ENCODE measurements at places on chromosomes 6 and 20.

DNA sequence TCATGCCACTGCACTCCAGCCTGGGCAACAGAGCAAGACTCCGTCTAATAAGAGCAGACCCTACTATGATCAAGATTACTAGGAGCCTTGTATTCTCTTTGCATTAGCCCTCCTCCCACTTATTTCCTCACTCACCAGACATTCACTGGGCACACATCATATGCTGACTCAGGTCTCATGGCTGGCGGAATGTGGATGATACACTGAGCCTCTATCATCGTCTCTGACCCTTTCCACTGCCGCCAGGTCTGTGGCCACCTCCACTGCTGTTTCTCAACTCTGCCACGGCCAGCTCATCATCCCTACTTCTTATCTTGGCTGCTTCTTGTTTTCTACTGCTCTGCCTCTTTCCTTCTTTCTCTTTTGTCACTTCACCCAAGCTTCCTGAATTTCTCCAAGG lies 161.0 kb downstream of the BACH2 start:
- DNase-seq = peak; percentile 49

GRCh38 chr6:128899341-128900050 lies 16.6 kb downstream of the LAMA2 start:
- DNase-seq = no peak

- DNase-seq = peak; percentile 67
These were observed 60.4 kb downstream of the SRC start for GRCh38 chr20:37406010-37406998.

- peak; percentile 92 for DNase-seq
These were observed 15.6 kb downstream of the ARHGAP40 start for GRCh38 chr20:38617011-38617829.

DNA sequence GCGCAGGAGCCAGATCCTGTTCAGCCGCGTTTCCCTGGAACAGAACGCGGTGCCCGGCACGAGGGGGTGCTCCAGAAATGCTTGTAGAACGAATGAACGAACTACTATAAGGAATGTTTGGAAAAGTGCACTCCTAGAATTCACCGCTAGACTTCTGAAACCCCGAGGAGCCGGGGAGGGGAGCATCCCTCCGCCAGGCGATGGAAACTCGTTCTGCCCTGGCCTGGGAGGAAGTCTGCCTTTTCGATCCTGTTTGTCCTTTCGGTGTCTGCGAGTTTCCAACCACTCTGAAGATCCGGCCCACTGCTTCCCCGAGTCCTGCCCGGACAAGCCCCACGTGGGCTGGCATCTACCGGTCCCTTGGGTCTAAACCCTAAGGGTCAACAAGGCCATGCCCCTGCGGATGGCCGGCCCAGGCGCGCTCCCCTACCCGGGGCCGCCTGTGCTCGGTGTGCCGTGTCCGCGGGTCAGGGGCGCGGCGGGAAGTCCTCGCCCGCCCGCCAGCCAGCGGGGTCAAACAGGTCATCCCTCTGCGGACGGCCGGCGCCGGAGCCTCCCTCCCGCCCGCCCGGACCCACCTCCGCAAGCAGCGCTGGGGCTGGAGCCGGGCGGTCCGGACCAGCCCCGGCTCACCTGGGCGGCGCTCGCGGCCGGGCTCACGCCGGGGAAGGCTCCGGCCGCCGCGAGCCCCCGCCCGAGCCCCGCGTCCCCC lies 526 bp downstream of the SULF2 start:
- DNase-seq = peak; percentile 42

- DNase-seq = no peak
These were observed 155.0 kb upstream of the SUPT3H start for GRCh38 chr6:45532721-45533210.

- no peak for DNase-seq
These were observed 95.3 kb downstream of the OR2B2 start for GRCh38 chr6:27816906-27817305.

DNA sequence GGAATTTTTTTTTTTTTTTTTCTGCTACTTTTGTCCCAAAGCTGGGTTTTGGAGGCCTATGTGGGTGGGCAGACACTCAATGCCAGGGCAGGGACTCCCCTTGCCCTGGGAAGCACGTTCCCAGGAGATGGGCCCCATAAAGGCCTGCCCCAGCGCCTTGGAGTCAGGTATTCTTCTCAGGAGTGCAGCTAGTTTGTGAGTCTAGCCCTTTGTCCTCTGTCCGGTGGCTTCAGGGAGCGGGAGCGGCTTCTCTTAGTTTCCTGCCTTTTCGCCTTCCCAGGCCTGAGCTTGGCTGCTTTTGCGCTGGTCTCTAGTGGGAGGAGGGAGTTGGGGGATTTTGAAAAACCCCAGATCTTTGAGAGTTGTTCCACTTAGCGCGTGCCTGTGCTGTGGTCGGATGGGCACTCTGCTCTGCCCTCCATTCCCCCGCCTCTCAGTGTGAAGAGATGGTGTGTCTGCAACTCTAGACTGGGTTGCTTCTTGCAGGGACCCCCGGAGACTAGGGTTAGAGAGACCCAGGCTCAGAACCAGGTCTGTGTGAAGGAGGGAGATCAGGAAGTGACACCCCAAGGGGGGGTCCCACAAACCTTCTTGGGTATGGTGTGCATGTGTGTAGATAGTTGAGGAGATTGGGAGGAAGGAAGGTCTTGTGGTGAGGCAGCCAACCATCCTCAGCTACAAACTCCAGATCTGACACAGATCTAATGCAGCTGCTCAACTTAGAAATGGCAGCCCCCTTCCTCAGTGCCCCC lies 1.3 kb downstream of the PLCG1 start:
- DNase-seq = peak; percentile 57

DNA sequence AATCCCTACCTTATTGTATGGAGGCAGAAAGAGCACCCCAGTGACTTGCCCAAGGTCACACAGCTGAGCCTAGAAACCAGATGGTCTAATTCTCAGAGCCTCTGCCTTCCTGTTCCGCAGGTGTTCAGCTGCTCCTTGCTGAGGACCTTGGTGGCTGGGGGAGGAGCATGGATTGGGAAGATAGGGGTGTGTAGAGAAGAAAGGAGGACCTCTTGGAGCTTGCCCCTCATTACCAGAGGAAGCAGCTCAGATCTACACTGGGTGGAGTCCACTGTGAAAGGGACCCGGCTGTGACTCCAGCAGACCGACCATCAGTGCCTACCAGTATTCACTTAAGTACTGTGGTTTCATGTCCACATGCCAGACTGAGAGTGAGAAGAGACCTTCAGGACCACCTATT lies 15.2 kb downstream of the FOXP4 start:
- DNase-seq = no peak

- DNase-seq = no peak
These were observed 6.0 kb upstream of the CPNE5 start for GRCh38 chr6:36845233-36845632.

GRCh38 chr6:33050014-33050810 lies 23.2 kb downstream of the HLA-DPA1 start:
- no peak for DNase-seq

GRCh38 chr6:4880363-4880762 lies 104.2 kb downstream of the CDYL start:
- DNase-seq = no peak

DNA sequence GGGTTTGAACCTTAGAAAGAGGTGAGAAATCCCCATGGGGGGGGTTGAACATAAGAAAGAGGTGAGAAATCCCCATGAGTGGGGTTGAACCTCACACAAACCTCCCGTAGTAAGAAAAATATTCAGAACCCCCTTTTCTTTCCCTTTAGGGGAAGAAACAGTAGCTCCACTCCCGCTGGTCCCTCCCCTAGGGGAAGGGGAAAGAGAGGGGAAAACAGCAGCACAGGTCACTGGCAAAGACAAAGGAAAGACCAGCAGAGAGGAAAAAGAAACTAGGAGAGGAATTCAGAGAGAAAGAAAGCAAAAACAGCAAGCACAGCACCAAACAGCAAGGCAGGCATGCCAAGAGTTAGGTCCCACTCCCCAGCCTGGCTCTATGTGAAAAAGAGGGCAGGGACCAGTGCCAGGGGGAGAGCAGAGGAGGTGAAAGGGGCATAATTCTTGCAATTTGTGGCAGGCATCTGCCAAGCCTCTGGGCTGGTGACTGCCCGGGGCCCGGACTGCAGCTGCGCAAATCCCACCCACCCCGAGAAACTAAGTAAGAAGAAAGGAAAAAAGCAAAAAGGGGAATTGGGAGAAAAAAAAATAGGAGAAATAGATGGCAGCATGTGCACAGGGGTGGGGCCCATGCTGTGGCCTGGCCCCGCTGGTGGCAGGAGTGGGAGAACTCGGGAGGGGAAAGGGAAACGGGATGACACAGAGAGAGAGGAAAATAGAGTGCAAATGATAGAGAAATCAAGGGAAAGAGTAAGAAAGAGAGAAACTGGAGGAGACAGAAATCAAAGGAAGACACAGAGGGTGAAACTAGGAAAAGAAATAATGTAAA lies 15.1 kb upstream of the GOPC start:
- no peak for DNase-seq

GRCh38 chr6:103872233-103872632 lies 987.5 kb downstream of the HACE1 start:
- no peak for DNase-seq

DNA sequence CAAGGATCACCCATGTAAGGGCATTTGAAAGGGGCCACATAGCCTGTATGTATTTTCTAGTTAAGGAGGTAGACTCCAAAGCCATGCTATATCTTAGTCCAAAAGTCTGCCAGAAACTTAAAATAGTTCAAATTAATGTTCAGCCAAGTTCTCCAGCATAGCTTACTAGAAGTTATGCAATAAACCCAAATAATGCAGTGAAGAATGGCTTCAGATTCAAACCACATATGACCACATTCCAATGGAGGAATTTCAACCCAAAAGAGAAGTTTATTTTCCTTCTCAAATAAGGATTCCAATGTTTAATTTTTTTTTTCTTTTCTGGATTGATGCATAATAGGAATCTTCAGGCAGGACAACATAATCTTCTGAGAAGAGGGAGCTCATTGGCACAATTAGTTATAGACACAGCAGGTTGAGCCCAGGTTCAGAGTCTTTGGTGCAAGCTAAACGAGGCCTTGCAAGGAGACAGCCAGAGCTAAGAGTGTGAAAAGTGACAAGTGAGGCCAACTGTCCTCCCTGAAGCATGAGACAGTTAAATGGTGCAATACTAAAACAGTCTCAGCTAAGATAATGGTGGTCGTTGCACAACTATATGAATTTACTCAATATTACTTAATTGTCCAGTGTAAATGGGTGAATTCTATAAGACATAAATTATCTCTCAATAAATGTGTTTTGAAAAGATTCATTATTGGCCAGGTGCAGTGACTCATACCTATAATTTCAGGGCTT lies 598.8 kb upstream of the CDH4 start:
- no peak for DNase-seq

GRCh38 chr6:36641543-36641942 lies 37.0 kb upstream of the CDKN1A start:
- no peak for DNase-seq

- DNase-seq = no peak
These were observed 32.7 kb upstream of the CCR6 start for GRCh38 chr6:167090171-167090570.

GRCh38 chr6:129748212-129748900 lies 38.4 kb upstream of the ARHGAP18 start:
- DNase-seq = peak; percentile 65

- DNase-seq = no peak
These were observed 10.5 kb upstream of the PTGIS start for GRCh38 chr20:49578436-49578835.

GRCh38 chr20:59017493-59018231 lies 1.6 kb upstream of the TUBB1 start:
- DNase-seq = no peak

GRCh38 chr6:154012852-154013251 lies 26.2 kb upstream of the OPRM1 start:
- no peak for DNase-seq

DNA sequence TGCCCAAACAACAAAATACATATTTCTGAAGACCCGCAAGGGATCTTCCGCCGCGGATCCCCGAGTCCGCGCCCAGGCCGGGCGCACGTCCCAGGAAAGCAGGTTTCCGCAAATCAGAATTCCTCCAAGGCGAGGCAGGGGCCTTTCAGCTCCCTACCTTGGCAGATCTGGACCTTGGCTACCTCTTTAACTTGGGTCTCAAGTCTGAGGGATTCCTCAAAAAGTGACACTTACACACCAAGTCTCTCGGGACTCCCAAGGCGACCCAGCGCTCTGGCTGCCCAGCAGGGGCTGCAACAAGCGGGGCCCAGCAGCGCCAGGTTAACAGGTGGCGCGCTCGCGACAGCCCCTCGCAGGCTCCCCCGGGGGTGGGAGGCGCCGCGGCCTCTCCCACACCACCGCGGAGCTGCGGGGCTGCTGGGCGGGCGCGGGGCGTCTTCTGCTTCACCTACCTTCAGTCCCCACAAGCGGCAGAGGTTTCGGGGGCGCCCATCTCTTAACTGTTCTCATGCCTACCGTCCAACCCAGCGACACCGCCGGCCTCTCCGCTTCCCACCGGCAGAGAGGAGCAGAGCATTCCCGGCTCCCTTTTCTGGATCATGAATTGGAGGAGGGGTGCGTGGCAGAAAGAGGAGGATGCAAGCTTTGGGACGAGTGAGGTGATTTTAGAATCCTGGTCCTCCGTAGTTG lies 414 bp downstream of the SIM1 start:
- DNase-seq = peak; percentile 64

- peak; percentile 1 for DNase-seq
These were observed 20.5 kb downstream of the COL9A1 start for GRCh38 chr6:70282312-70282918.

DNA sequence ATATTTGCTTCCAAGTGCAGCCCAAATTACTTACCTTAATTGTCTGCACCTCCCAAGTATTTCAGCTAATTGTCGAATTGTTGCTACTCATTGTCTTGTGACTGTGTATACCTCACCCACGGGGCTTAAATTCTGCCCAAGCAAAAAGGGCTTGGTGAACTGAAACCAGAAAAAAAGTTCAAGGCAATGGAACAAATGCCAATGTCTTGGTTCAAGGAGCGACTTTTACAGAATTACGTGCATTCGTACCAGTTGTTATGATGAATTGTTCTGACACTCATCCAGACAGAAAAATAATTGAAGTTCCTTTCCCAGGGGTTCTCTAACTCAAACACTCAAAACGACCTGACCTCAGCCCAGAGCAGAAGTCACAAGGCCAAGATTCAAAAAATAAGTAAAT lies 13.9 kb upstream of the PXDC1 start:
- DNase-seq = no peak

DNA sequence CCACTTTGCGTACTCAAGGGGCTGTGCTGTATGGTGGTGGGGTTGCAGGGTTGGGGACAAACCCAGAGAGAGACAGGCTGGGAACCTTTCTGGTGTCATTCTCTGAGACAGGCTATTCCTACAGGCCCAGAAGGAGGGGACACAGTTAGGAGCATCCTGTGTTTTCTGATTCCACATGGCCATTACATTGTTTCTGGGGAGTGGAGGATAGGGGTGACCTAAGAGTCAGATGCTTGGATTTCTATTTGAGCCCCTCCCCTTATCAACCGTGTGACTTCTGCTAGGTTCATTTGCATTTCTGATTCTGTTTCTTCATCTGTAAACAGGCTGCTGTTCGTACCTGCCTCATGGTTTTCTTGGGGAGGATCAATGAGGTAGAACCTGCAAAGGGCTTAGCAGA lies 29.4 kb upstream of the EPB41L1 start:
- no peak for DNase-seq

Measured in ELR (cell line).